ENCODE measurements at places on chromosomes 6 and 20.

- DNase-seq = no peak
These were observed 25.1 kb upstream of the CCR6 start for GRCh38 chr6:167097770-167098169.

GRCh38 chr20:36881888-36882287 lies 6.0 kb downstream of the TLDC2 start:
- DNase-seq = no peak

DNA sequence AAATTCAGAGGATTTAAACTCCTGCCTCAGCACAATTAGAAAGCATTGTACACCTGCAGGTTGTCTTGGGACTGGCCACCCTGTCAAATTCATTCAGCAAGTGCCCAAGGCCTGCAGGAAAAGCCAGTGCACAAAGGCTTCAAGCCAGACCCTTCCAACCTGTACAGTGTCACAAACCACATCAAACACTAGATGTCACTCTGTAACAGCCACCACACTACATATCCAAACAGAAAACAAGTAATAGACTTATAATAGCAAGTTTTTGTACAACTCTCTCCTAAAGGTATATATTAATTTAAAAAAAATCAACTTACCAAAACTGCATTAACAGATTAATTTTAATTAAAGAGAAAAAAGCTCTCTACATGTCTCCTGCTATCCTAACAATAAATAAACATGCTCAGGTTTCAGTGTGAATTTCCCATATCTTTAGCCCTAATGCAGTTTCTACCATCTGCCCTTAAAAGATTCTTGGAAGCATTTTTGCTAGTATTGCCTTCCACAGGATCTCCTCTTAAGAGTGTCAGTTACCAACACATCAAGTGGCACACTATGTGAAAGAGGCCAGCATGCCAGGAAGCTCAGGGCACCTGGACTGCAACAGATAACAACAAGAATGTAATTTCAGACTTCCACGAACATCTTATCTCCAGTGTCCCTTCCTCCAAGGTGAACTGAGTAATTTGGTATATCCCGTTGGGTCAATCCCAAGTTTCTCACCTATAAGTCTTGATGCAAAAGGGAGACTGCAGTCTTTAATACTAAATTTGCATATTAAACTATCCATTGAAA lies 47.5 kb downstream of the RALGAPA2 start:
- DNase-seq = no peak

GRCh38 chr6:149464411-149464810 lies 20.4 kb downstream of the ZC3H12D start:
- no peak for DNase-seq

- no peak for DNase-seq
These were observed 23.0 kb upstream of the MYLIP start for GRCh38 chr6:16105854-16106253.

- DNase-seq = no peak
These were observed 11.3 kb downstream of the ELMO2 start for GRCh38 chr20:46394872-46395760.

GRCh38 chr6:70281923-70282311 lies 21.0 kb downstream of the COL9A1 start:
- DNase-seq = no peak

DNA sequence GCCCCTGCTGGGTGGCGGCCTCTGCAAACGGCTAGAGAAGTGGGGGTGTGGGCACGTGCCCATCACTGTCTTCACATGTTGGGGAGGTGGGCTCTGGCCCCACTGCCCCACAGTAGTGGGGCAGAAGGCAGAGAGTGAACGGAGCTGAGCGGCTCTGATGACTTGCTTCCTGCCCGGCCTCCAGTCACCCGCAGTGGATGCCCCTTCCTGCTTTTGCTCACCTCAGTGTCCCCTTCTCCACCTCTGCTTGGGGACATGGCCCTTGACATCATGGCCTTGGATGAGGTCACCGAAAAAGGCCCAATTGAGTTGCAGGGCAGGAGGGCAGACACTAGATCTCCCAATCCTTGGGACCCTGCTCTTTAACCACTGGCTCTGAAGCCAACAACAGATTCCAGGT lies 40.1 kb downstream of the KCNK5 start:
- no peak for DNase-seq

DNA sequence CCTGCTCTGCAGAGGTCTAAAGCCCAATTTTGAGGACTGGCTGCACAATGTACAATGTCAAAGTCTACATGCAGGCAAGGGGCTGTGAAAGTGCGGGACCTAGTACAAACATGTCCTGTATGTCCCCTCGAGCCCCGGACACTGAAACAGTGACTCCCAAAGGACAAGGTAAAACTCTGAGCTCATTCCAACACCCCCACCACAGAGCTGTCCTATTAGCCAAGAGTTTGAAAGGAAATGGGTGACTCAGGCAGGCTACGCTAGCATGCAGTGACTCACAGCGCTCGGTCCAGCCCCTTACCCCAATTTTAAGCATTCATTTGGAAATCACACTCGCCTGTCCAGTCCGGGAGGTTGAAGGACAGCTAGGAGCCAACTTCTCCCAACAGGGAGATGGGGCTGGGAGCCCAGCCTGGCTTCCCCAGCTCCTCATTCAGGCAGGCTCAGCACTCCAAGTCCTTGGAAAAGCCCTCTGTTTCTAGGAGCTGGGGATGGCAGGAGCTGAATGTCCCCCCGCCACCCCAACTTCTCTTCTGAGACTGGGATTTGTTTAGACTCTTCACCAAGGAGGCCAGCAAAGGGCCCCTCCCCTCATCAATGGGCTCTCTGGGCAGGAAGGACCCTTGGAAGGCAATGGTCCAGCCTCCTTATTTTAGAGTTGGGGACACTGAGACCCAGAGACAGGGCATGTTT lies 3.9 kb downstream of the SDC4 start:
- DNase-seq = no peak

DNA sequence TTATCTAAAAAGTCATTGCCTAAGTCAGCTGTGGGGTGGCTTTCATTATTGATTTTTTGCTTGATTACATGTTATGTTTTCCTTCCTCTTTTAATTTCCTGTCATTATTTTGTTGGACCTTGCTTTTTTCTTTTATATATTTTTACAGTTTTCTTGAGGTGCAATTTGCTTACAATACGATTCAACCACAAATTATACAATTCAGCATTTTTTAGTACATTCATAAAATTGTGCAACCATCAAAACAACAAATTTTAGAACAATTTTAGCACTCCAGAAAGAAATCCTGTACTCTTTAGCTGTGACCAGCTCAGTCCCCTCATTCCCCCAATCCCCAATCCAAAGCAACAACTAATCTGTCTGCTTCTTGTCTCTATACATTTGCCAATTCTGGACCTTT lies 608.9 kb downstream of the C6orf118 start:
- no peak for DNase-seq

- DNase-seq = no peak
These were observed 20.6 kb upstream of the ARHGAP18 start for GRCh38 chr6:129730477-129731165.

- DNase-seq = no peak
These were observed 88.6 kb downstream of the OPRM1 start for GRCh38 chr6:154127657-154128056.

DNA sequence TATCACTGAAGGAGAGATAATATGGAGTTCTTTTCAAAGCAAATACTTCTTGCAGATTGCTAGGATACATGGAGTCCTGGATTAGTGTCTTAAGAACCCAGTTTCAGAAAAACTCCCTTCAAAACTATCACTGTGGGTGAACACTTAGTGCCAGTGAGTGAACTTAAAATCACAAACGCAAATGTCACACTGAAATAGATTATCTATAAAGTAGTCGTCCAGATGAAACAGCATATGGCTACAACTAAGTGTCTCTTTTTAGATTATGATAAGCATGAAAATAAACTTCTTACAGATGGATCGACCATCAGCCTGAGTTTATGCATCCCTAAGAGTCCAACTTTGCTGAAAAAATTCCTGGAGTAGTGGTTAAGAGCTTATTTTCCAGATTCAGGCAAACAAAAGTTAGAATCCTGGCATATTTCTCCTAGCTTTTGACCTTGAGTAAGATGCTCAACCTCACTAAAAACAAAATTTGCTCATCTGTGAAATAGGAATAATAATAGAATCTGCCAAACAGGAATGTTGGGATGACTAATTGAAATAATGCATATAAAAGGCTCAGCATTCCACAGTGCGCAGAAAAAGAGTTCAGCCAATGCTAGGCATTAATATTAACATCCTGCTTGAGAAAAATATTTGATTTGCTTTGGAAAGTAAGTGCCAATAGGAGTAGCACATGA lies 70.4 kb downstream of the DOK5 start:
- DNase-seq = no peak

DNA sequence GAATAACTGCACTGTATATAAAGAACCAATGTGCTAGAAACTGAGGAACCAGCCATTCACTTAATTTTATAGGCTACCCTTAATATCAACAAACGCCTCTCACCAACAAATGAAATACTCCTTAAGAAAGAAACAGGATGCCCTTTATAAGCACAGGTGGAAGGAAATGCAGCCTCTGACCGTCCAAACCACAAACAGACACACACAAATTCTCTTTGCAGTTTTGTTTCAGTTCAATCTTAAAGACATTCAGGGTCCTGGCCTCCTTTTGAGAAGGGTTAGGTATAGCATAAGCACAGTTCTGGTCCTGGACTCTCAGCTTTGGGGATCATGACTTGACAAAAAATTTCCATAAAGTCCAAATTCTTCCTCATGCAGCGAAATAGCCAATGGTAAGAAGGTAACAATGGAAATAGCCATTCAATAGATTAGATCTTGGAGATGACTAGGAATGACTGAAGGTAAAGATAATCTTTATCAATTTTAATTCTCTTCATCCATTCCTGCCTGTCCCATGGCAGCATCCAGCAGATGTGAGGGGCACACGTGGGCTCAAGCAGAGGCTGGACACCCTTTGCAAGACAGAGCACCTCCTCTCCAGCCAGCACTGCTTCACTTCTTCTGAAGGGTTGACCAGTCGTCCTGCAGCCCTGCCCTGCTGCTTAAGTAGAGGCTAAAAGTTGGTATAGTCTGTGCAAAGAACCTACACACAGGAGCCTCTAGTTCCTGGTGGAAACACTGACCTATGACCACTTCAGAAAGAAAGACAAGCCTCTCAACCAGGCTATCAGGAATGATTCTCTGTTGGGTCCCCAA lies 123.9 kb downstream of the CD83 start:
- no peak for DNase-seq

DNA sequence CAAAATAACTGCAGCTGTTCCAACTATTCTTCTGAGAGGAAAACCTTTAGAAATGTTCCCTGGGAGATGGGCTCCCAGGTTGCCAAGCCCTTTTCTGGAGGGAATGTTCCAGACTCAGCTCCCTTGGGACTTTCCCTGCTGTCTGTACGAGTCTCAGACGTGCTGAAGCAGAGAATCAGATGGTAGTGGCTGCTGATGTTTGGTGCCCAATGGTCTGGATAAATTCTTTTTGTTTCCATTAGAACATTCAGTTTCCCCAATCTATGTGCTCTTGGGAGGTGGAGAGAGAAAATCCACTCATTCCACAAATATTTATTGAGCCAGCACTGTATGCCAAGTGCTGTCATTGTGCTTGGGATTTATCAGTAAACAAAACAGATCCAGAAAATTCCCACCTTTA lies 40.0 kb downstream of the SNHG17 start:
- no peak for DNase-seq

- DNase-seq = no peak
These were observed at the start of gene TCF15 for GRCh38 chr20:610130-611046. Gene TCF15, minus strand, starts transcription at chr20:610309. Its CDS starts 72 bp downstream, at chr20:610237.

- DNase-seq = no peak
These were observed 293.0 kb downstream of the RNGTT start for GRCh38 chr6:88670369-88670768.

DNA sequence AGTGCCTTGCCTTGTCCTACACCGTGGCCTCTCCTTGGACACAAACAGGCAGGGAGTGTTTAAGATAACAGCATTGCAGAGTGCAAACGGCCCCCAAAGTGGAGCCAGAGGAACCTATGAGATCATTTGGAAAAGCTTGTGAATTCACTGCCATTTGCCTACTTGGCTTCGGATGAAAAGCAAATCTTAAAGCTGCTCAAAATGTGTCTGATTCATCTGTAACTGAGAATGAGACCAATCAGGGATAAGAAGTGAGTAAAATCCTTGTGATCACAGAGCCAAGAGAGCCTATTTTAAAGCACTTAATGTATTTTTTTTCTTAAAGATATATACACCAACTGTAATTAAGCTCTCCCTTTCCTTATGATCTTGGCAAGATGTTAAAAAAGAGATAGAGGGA lies 65.7 kb upstream of the BACH2 start:
- DNase-seq = no peak

DNA sequence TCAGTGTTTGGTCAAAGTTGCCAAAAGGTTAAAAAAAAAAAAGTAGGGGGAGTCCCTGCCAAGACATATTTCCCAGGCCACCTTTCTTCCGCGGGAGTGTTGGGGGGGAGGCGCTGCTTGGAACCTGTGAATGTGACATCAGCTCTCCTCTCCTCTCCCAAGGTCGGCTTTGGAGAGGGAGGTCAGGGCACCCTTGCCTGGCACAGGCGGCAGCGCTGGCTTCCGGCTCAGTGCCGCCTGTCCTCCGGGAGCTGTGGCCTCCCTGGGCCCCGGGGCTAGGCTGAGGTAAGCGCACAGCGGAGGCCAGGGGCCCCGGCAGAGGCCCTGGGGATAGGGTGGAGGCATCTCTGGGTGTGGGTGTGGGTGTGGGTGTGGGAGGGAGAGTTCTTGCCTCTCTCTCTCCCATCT lies 1.9 kb upstream of the EDN1 start:
- no peak for DNase-seq

DNA sequence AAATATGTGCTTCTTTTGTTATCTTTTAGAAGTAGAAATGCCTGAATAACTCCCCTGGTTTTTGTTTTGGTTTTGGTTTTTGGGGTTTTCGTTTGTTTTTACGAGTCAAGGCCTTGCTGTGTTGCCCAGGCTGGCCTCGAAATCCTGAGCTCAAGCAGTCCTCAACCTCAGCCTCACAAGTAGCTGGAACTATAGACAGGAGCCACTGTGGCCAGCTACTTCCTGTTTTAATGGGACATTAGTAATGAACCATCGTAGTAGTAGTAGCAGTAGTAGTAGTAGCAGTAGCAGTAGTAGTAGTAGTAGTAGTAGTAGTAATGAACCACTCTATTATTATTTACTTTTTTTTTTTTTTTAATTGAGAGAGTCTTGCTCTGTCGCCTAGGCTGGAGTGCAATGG lies 66.0 kb downstream of the UBR2 start:
- no peak for DNase-seq

DNA sequence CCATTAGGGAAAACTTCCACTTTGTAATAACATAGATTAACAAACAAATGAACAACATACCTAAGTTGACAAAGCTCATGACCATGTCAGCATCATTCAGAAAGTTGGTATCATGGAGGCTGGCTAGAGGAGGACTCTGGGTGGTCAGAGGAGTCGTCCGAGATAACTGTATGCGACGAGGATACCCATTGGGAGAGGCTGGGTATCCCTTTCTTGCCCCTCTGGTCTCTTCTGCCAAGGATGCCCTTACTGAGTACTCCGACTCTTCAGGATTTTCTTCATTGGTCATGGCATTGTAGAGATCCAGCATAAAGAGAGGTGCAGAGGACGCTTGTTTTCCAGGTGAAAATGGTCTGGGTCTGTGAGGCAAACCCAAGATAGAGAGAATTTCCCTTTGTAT lies 1.1 kb downstream of the BMP5 start:
- no peak for DNase-seq

All from activated CD8-positive, alpha-beta memory T cell treated with anti-CD3 and anti-CD28 coated beads, Interleukin-2, amount 50 U/mL, for 48 hours (primary cell).